ENCODE measurements at places on chromosomes 1 and 21.

- peaks cover 12% of the 10 kb centered on the region for H3K27me3 ChIP-seq
- H3K27ac ChIP-seq: peak overlapping the region; percentile 90
- peaks cover 48% of the 10 kb centered on the region for H3K4me1 ChIP-seq
- peak overlapping the region; percentile 71 for H3K4me3 ChIP-seq
- H3K36me3 ChIP-seq: no peaks in the 10 kb centered on the region
These were observed 698 bp downstream of the MOV10 start for GRCh38 chr1:112674986-112675727.

DNA sequence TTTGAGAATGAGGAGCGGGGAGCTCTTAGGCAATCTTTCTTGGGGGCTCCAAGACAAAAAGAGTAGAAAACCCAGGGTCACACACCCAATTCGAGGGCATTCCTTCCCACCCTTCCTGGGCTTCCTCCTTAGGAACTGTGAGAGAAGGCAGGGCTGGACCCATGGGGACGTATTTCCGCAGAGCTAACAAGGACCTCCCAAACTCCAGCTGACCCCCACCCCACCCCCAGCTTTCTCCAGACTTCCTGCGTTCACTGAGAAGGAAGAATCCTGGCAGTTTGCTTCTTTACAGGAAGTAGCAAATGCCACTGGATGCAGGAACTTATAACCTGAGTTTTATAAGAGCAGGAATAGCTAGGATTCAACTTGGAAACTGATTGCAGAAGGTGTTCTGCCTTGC is 2.7 kb upstream of the LHX9 start:
- DNase-seq: peak; percentile 68
- peak overlapping the region; percentile 60 for H3K4me3 ChIP-seq
- H3K27me3 ChIP-seq: peaks cover 100% of the 10 kb centered on the region
- H3K4me1 ChIP-seq: peaks cover 80% of the 10 kb centered on the region
- no peaks in the 10 kb centered on the region for H3K36me3 ChIP-seq

- no peaks in the 10 kb centered on the region for H3K27me3 ChIP-seq
- no peak overlapping the region for H3K27ac ChIP-seq
- H3K36me3 ChIP-seq: no peaks in the 10 kb centered on the region
- H3K4me1 ChIP-seq: no peaks in the 10 kb centered on the region
- no peak for DNase-seq
These were observed 397.5 kb downstream of the TGFB2 start for GRCh38 chr1:218742467-218743262.

- H3K4me1 ChIP-seq: peaks cover 10% of the 10 kb centered on the region
- H3K36me3 ChIP-seq: peaks cover 15% of the 10 kb centered on the region
- DNase-seq: no peak
- no peaks in the 10 kb centered on the region for H3K27me3 ChIP-seq
- no peak overlapping the region for H3K4me3 ChIP-seq
- no peak overlapping the region for H3K27ac ChIP-seq
These were observed 331.7 kb downstream of the PTBP2 start for GRCh38 chr1:97053268-97053667.

GRCh38 chr1:154822717-154823116 is 47.4 kb downstream of the KCNN3 start:
- no peak overlapping the region for H3K4me3 ChIP-seq
- no peaks in the 10 kb centered on the region for H3K36me3 ChIP-seq
- DNase-seq: no peak
- no peaks in the 10 kb centered on the region for H3K27me3 ChIP-seq
- 0 out of 2 replicates have a peak, but pooled peaks cover 8% of the 10 kb centered on the region for H3K4me1 ChIP-seq
- no peak overlapping the region for H3K27ac ChIP-seq

DNA sequence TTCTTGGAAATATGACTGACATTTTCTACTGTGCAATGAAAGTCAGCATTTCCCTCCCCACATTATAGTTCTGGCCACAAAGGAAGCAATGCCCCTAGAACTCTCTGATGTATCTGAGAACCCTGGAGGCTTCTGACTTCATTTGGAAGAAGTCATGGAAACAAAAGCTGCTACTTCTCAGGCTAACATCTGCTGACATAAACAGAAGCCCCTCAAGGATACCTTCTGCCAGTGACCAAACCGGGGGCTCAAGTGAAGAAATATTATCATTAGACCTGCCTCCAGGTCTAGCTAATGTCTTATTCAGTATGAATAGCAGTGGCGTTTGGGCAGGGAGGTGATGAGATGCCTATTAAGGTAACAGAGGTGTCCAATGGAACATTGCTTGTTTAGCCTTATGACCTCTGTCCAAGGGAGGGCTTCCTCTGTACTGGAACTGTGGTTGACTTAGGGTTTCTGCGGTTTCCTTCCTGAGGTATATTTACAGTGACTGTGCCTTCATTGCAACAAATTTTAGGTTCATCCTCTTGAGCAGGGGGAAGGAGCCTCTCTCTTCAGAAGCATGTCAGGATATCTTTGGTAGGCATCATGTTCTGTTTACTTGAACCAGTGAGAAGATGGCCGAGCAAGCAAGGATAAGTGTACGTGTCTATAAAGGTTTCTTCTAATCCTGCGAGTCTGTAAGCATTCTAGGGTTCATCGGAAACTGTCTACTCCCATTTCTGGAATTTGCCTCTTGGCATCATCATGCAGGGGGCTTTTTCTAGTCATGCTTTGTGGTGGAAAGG is 161.7 kb downstream of the PBX1 start:
- no peak for DNase-seq
- H3K27me3 ChIP-seq: no peaks in the 10 kb centered on the region
- H3K4me1 ChIP-seq: peaks cover 36% of the 10 kb centered on the region

- H3K4me3 ChIP-seq: peak overlapping the region; percentile 21
- no peaks in the 10 kb centered on the region for H3K36me3 ChIP-seq
- DNase-seq: peak; percentile 70
- H3K27me3 ChIP-seq: no peaks in the 10 kb centered on the region
- peaks cover 17% of the 10 kb centered on the region for H3K4me1 ChIP-seq
These were observed 10.1 kb upstream of the SESN2 start for GRCh38 chr1:28249013-28249865.

DNA sequence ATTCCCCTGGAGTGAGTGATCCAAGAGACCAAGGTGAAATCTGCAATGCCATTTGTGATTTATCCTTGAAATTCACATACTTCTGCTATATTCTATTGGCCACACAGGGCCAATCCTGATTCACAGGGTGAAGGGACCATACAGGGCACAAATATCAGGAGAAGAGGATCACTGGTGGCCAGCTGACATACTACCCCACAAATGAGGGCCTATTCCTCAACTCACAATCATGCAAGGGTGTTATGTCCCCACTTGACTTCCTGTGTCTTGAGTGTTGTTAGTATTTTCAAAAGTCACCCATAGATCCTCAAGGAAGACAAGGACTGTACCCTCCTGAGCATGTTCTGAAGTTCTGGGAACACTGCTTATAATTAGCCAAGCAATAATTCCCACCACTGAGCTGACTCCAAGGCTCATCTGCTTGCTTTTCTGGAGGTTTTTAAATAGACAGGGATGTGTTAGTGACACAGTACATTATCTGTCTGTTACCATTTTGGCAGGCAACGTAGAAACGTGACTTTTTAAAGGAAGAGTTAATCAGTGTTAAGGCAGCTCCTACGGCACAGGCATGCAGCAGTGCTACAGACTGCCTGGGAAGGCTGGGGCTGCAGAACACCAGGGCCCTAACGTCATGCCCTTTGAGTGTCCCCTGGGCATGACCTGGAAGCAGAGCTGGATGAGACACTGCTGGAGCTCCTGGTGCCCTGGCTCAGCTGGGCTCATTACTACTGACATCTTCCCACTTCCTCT is 137.4 kb downstream of the FAM78B start:
- H3K4me1 ChIP-seq: peaks cover 6% of the 10 kb centered on the region
- H3K36me3 ChIP-seq: no peaks in the 10 kb centered on the region
- DNase-seq: no peak
- no peaks in the 10 kb centered on the region for H3K27me3 ChIP-seq
- no peak overlapping the region for H3K27ac ChIP-seq
- H3K4me3 ChIP-seq: no peak overlapping the region

- no peak overlapping the region for H3K4me3 ChIP-seq
- H3K27ac ChIP-seq: no peak overlapping the region
- H3K36me3 ChIP-seq: no peaks in the 10 kb centered on the region
- H3K4me1 ChIP-seq: no peaks in the 10 kb centered on the region
- DNase-seq: no peak
These were observed 104.0 kb upstream of the RUNX3 start for GRCh38 chr1:25033828-25034705.

DNA sequence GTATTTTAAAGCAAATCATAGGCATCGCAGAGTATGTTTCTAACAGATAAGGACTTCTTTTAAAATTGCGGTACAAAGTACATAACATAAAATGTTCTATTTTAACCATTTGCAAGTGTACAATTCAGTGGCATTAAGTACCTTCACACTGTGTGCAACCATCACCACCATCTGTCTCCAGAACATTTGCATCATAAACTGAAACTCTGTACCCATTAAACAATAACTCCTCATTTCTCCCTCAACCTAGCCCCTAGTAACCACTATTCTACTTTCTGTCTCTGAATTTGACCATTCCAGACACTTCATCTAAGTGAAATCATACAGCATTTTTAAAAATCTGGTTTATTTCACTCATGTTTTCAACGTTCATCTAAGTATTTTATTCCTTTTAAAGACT is 16.6 kb upstream of the ATF3 start:
- DNase-seq: no peak
- peaks cover 11% of the 10 kb centered on the region for H3K4me1 ChIP-seq
- H3K27ac ChIP-seq: no peak overlapping the region
- H3K36me3 ChIP-seq: no peaks in the 10 kb centered on the region

- H3K4me1 ChIP-seq: no peaks in the 10 kb centered on the region
- no peak overlapping the region for H3K27ac ChIP-seq
- H3K4me3 ChIP-seq: no peak overlapping the region
- DNase-seq: no peak
These were observed 78.3 kb downstream of the MAB21L3 start for GRCh38 chr1:116189481-116189880.

- no peaks in the 10 kb centered on the region for H3K36me3 ChIP-seq
- no peak for DNase-seq
- no peaks in the 10 kb centered on the region for H3K27me3 ChIP-seq
- no peak overlapping the region for H3K4me3 ChIP-seq
- H3K27ac ChIP-seq: no peak overlapping the region
These were observed 22.1 kb downstream of the ACOT11 start for GRCh38 chr1:54570161-54570560.

GRCh38 chr1:203670594-203670993 is 44.0 kb downstream of the ATP2B4 start:
- DNase-seq: no peak
- no peak overlapping the region for H3K4me3 ChIP-seq
- H3K27me3 ChIP-seq: no peaks in the 10 kb centered on the region
- no peaks in the 10 kb centered on the region for H3K36me3 ChIP-seq

DNA sequence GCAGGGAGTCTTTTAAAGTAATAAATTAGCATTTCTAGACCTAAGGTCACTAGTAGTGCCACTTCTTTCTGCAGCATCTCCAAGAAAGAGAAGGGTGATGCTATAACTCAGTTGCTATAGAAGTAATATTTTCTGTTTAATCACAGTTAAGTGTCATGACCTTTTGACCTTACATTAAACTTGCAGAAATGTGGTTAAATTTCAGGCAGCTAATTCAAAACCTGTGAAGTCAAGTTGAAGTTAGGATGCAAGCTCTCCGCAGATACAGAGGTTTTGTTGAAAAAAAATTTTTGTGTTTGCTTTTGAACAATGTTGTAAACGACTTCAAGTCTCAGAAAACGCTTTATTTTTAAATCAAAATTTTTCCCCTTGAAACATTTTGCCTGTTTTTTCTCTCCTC is 193.9 kb downstream of the NFIA start:
- no peaks in the 10 kb centered on the region for H3K4me1 ChIP-seq
- DNase-seq: no peak
- H3K27ac ChIP-seq: no peak overlapping the region
- no peaks in the 10 kb centered on the region for H3K36me3 ChIP-seq
- no peaks in the 10 kb centered on the region for H3K27me3 ChIP-seq
- no peak overlapping the region for H3K4me3 ChIP-seq

DNA sequence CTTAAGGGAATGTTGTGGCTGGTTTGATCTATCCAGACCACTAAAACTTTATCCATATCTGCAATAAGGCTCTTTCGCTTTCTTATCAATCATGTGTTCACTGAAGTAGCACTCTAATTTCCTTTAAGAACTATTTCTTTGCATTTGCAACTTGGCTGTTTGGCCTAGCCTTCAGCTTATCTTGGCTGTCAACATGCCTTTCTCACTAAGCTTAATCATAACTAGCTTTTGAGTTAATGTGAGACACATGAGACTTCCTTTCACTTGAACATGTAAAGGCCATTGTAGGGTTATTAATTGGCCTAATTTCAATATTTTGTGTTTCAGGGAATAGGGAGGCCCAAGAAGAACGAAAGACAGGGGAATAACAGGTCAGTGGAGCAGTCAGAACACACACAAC is 124.7 kb downstream of the TNFSF18 start:
- H3K27ac ChIP-seq: no peak overlapping the region
- no peaks in the 10 kb centered on the region for H3K36me3 ChIP-seq
- no peak for DNase-seq
- H3K27me3 ChIP-seq: no peaks in the 10 kb centered on the region

GRCh38 chr1:77065693-77066342 is 153.4 kb downstream of the PIGK start:
- peaks cover 4% of the 10 kb centered on the region for H3K4me1 ChIP-seq
- H3K4me3 ChIP-seq: no peak overlapping the region
- H3K36me3 ChIP-seq: no peaks in the 10 kb centered on the region
- H3K27me3 ChIP-seq: no peaks in the 10 kb centered on the region

DNA sequence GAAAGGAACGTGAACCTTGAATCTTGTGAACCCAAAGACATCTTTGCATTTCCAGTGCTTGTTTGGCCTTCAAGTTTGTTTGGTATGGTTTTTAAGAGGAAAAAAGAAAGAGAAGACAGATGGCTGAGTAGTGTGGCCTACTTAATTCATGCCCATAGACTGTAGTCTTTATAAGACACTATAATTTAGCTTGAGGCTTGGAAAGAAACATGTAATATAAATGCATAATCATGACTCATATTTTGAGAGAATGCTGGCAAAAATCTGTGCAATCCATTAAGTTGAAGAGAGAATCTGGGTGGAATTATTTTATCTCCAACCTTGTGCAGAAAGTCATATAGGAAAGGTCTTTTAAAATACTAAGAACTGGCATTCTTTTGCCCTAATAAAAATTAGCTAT is 179.3 kb downstream of the SIPA1L2 start:
- H3K27me3 ChIP-seq: no peaks in the 10 kb centered on the region
- peaks cover 13% of the 10 kb centered on the region for H3K4me1 ChIP-seq
- no peak overlapping the region for H3K4me3 ChIP-seq
- H3K36me3 ChIP-seq: no peaks in the 10 kb centered on the region

DNA sequence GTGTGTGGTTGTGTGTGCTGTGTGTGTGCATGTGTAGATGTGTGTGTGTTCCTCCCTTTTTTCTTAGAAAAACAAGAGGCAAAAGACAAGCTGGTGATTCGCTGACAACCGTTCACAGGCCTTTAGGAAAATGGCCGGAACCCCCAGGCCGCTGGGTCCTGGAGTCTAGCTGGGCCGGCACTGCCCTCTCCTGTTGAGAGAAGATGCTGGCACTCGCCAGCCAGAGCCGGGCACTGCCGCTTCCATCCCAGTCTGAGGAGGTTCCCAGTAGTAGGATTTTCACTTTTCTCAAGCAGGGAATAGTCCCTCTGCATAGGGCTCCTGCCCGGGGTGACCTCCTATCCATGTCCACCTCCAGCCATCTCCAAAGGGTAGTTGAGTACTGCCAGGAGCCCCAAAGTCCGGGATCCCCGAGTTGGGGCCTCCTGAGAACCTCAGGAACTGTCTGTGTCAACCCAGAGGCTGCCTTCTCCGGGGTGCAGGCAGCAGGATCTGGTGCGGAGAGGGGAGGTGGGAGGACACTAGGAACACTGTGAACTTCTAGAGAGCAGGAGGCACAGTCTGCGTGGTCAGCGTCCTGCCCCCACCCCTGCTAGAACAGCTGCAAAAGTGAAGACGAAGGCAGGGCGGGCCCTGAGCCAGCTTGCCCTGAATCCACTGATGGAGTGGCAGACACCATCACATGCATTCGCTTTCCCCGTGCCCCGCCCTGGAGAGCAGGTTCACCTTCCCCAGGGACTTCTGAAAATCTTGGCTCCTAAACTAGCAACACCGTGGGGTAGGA is 44.1 kb upstream of the ARHGEF16 start:
- H3K4me3 ChIP-seq: no peak overlapping the region
- H3K36me3 ChIP-seq: no peaks in the 10 kb centered on the region
- no peaks in the 10 kb centered on the region for H3K4me1 ChIP-seq
- DNase-seq: peak; percentile 25
